Stimulated activated CD4-positive, alpha-beta T cell treated with anti-CD3 and anti-CD28 coated beads, Interleukin-15, amount 100 ng/mL, for 24 hours (primary cell): ENCODE measurements at places on chromosomes 7 and 10.
A peak's percentile ranks its signal among the peaks of the same experiment; 100 is the strongest.

- DNase-seq = no peak
These were observed at the start of gene AKR1C3 for GRCh38 chr10:5094265-5095205. TSS of gene AKR1C3 (plus strand) at chr10:5094414. CDS start at chr10:5094445, 31 bp downstream.

- no peak for DNase-seq
These were observed 158.6 kb downstream of the GRK5 start for GRCh38 chr10:119365773-119366599.

- no peak for DNase-seq
These were observed 203.2 kb upstream of the PHYHIPL start for GRCh38 chr10:58973235-58973595.

DNA sequence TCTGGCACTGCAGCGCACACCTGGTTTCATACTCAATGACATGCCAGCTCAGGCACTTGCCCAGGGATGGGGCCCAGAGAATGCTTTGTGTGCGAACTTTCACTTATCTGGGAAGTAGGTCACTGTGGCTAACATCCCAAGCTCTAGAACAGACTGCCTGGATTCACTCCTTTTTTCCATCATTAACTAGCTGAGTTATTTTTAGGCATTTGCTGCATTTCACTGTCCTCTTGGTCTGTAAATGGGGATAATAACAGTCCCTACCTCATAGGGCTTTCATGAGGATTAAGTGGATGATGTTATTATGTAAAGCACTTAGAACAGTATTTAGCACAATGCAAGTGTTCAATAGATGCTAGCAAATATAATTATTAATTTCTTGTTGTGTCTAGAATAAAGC, 98.7 kb upstream of the DOCK1 start:
- DNase-seq = no peak

GRCh38 chr10:29649561-29650551, 15.1 kb upstream of the SVIL start:
- no peak for DNase-seq

DNA sequence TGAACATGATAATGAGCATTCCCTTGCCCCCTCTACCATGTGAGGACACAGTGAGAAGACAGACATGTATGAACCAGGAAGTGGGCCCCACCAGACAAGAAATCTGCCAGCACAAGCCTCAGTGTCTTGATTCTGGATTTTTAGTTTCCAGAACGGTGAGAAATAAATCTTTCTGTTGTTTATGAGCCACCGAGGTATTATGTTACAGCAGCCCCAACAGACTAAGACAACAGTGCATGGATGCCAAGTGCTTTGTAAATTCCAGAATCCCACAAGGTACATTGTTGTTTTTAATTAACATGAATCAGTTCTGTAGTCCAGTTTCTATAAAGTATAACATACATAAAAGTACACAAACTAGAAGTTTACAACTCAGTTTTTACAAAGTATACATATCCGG, 162.2 kb downstream of the ARHGAP21 start:
- no peak for DNase-seq

GRCh38 chr10:104449391-104449790, 95.8 kb downstream of the CFAP58 start:
- no peak for DNase-seq

GRCh38 chr10:57593983-57594573, 673.6 kb downstream of the IPMK start:
- no peak for DNase-seq

GRCh38 chr7:73308074-73308664, 457 bp downstream of the NSUN5 start:
- DNase-seq = no peak

DNA sequence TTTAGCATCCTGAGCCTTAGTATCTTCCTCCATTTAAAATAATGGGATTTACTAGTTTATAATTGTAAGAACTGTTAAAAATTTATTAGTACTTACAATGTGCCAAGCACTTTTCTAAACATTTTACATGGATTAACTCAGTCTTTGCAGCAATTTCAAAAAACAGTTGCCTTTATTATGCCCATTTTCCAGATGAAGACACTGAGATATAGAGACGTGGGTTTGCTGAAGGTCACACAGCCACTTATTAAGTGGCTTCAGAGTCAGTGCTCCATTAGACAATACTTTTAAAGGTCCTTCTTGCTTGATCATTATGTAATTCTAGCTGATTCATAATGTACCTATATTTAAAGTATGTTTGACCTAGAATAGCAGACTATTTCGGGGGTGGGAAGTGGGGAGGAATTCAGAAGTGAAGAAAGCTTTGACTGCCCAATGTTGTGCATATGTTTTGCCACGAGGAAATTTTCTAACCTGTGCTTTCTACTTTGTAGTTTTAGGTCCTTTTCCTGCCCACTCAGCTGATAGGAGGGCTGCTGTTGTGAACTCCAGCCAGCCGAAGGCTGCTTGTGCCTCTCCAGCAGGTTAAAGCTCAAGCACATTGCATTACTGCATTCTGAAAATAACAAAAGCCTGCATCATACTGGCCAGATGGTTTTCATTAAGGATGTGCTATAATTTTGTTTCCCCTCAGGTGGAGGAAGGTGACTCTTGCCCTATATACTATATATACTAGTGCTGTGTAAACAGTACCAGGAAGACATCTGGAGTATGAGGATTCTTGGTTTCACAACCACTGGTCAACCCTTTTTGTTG, 4.3 kb downstream of the PLEKHA8 start:
- no peak for DNase-seq

GRCh38 chr10:91761721-91762120, 36.5 kb upstream of the TNKS2 start:
- no peak for DNase-seq

- DNase-seq = no peak
These were observed 32.0 kb upstream of the SMARCD3 start for GRCh38 chr7:151280388-151281019.

DNA sequence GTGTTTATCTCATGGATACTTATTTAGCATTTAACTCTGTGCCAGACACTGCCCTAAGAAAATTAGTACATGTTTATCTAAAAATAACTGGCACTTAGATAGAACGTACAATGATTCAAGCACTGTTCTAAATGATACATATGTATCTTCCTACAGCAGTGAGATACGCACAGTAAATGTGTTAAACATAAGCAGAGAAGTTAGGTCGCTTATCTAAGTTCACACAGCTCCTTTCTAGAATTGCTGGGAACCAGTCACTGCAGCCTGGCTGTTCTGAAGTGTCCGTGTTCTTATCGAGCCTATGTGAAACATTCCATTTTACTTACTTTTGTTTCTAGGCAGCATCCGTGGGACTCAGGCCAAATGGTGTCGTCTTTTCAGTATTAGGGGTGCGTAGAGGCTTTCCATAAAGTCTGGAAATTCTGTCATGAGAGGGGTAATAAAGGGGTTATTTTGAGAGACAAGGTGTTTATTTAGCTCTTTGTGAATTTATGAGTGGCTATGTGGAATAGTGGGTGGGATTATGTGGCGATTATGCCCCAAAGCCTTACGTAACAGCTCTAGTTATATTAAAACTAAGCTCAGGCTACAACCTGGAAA, 186.9 kb downstream of the SND1 start:
- no peak for DNase-seq

- no peak for DNase-seq
These were observed 116.3 kb upstream of the RET start for GRCh38 chr10:42960491-42960990.

GRCh38 chr7:26409661-26410547, 118.2 kb downstream of the SNX10 start:
- no peak for DNase-seq

DNA sequence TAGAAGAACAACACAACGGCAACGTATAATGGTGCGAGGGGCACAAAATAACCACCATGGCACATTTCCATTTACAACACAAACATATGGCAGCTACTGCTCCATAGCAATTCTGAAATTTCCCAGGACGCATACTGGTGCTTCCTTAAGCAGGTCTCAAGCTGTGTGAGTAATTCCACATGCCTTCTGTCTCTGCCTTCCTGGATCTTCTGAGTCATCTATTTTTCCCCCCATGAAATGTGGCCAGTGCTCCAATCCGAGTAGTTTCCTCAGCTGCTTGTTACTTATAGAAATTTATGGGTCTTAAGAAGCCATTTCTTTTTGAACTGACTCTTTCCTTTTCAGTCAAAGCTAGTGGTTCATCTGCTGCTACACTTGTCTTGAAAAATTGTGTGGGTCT, 256.6 kb upstream of the KLF6 start:
- DNase-seq = no peak

DNA sequence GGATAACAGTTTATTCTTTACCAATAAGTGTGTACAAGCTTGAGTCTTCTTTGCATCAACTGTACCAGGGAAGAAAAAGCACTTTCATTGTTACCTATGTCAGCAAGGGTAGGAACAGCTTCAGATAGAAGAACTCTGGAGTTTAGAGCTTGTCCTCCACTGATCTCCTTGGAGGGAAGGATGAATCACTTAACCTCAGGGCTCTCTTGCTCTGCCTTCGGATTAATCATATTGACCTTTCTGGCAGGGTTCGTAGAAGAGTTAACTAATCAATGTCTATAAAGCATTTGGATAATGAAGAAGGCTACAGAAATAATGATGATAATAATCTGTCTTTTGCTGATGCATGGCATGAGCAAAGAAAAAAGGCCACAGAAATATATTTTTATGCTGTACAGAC, 339.5 kb upstream of the TPK1 start:
- DNase-seq = no peak

- peak; percentile 39 for DNase-seq
These were observed 178.5 kb downstream of the NRP1 start for GRCh38 chr10:33155720-33156638.

DNA sequence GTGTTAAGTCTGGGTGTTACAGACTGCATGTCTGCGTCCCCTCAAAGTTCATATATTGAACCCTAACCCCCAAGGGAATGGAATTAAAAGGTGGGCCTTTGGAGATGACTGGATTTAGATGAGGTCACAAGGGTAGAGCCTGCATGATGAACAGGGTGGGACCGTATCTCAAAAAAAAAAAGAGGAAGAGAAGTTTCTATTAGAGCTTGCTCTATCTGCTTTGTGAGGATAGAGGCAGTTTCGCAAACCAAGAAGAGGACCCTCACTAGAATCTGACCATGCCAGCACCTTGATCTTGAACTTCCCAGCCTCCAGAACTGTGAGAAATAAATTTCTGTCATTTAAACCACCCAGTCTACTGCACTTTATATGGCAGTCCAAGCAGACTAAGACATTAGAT, 1.4 kb downstream of the KIN start:
- DNase-seq = no peak

- no peak for DNase-seq
These were observed 11.8 kb downstream of the UROS start for GRCh38 chr10:125811251-125811650.

- peak; percentile 37 for DNase-seq
These were observed 174.2 kb upstream of the ZNF32 start for GRCh38 chr10:43822631-43823580.

DNA sequence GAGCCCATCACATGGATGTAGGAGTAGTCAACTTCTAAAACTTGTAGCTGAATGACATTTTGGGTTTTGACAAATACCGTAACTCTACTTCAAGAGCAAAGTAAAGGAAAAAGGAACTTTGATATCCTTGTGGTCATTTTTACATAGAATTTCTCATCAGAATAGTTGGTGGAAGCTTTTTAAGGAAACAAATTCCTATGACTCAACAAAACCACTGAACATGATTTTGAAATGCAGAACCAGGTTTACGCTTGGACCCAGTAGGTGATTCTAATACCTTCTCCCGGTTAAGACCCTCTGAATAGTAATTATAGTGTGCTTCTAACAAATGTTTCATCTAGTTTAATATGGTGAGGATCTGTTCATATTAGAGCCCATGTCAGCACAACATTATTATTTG, 307.8 kb downstream of the GPR37 start:
- DNase-seq = no peak

DNA sequence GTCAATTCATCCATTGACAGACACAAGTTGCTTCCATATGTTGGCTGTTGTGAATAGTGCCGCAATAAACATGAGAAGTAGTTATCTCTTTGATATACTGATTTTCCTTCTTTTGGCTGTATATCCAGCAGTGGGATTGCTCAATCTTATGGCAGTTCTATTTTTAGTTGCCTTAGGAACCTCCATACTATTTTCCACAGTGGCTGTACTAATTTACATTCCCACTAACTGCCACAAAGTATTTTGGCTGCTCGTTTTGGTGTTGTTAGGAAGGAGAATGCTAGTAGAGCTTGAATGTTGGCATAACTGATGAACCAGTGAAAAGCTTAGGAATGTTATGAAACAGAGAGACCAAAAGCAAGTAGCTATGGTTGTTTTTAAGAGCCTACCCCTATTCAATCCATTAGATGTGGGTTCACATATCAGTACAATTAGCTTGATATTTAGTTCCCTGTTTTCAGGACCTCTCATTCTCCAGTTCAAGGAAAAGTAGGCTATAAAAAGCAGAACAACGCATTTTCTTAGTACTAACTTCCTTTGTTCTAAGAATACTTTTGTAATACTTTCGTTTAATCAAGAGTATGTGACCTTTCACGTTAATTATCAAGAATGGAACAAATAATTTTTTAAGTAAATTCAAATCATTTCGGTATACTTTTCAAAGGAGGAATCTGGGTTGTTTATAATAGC, 100.3 kb downstream of the FAS start:
- no peak for DNase-seq

GRCh38 chr10:5529702-5530411, 5.1 kb downstream of the CALML3 start:
- no peak for DNase-seq

DNA sequence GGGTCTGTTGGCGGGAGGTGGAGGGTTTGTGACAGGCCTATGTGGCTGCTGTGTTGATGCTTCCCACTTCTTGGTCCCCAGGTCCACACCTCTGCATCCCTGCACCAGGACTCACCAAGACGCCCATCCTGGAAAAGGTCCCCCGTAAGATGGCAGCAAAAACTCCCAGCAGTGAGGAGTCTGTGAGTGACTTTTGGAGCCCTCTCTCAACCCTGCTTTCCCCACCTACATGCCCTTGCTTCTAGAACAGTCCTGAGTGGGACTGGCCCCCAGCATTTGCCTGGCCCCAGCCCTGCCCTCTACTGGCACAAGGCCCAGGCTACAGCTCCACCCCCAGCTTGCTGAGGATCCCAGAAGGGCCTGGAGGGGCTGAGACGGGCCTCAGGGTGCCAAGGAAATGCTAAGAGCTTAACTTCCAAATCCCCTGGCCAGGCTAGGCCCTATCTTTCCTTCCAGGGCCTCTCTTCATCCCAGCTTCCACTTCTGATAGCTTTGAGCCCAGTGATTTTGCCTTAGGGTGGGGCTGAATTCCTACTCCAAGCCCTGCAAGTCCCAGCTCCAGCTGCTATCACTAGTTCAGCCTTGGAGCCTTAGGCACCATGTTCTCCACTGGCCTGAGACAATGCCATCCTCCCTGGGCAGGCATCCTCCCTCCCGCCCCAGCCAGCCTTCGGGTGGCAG, 2.7 kb downstream of the CHAT start:
- no peak for DNase-seq

DNA sequence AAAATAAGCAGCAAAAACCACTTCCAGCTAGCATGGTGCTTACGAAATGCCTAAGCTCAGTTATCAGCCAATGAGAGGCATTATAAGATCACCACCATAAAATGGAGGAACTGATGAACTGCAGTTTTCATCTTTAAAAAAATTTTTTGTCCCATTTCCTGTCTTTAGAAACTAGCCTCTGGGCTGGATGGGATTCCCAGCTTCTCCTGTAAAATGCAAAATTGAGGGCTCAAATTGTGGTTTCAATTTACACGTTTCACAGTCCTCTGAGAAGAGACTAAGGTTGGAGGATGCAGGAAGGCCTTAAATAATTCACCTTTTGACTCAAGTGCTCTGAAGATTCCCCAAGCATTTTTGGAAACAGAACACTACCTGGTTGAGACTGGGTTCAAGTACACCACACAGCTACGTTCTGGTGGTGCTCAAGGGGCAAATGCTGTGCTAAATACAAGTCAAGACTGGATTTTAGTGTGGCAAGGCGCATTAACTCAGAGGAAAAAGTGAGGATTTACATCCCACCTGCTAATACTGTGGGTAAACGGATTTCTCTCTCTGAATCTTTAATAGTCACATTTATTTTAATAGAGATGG, 951 bp downstream of the ZNF25 start:
- DNase-seq = peak; percentile 8
